ENCODE measurements at places on chromosomes 4 and X.

DNA sequence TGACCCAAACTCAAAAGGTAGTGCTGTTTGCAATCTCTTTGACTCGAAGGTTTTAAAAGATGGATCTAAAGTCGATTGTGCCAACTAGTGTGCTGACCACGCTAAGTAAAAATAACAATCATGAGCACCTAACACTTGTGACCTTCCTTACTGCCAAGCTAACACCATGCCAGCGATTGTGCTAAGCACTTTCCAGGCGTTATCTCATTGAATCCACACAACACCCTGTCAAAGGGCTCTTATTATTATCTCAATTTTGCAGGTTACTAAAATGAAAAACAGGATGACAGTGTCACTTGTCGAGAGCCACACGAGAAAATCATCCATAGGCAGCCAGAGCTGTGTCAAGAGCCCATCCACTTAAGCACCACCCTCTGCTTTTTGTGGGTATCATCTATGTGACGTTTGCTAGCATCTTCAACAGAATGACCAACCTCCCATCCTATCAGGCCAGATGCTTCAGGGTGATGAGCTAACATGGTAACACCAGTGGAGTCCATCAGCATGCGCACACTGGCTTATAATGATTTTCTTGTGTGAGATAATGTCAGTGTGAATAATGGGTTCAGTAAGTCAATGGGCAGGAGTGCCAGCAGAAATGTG is 893 bp upstream of the GAB3 start:
- H3K27ac ChIP-seq = no peak overlapping the region
- H3K4me1 ChIP-seq = peaks cover 7% of the 10 kb centered on the region
- no peaks in the 10 kb centered on the region for H3K36me3 ChIP-seq
- DNase-seq = no peak
- H3K4me3 ChIP-seq = peak overlapping the region; percentile 70
- no peaks in the 10 kb centered on the region for H3K27me3 ChIP-seq

DNA sequence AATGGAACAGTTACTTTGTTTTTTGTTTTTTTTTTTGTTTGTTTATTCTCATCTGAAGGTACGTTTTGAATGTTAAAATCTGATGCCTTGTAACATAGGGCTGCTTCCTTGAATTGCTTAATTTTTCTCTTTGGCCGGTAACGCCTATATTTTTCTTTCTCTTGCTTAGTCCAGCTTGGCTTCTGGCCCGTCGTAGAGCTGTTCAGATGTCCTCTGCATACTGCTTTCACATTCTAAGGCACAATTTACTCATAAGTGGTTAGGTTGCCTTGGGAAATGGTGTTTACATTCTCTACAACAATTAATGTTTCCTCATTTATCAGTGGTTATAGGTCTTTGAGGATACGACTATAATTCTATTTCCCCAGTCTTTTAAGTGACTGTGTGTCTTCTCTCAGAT is 7.9 kb downstream of the NONO start:
- DNase-seq = no peak
- peaks cover 8% of the 10 kb centered on the region for H3K4me1 ChIP-seq
- no peak overlapping the region for H3K4me3 ChIP-seq
- H3K36me3 ChIP-seq = peaks cover 30% of the 10 kb centered on the region
- H3K27ac ChIP-seq = peak overlapping the region; percentile 38

GRCh38 chrX:65745992-65746391 is 78.5 kb downstream of the MSN start:
- no peak for DNase-seq
- no peak overlapping the region for H3K4me3 ChIP-seq
- H3K27ac ChIP-seq = peak overlapping the region; percentile 28
- H3K36me3 ChIP-seq = peaks cover 36% of the 10 kb centered on the region

DNA sequence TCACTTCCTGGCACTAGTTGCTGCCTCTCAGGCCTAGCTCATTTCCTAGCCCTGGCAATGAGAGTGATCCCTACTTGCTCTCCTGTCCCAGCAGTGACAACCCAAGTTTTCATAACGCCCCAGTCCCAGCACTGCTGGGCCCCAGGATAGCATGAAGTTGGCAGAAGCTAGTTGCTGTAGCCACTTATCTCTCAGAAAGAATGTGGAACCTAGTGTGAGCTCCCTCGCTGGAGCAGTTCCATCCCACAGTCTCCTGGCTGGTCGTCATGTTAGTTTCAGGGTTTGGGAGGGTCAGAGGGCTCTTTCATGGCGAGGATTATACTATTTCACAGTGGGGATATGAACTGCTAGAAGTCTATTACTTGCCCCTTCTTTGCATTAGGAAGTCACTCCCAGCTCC is 5.1 kb downstream of the PF4 start:
- H3K27me3 ChIP-seq = peaks cover 8% of the 10 kb centered on the region
- no peaks in the 10 kb centered on the region for H3K4me1 ChIP-seq
- H3K27ac ChIP-seq = no peak overlapping the region
- DNase-seq = no peak
- no peaks in the 10 kb centered on the region for H3K36me3 ChIP-seq
- no peak overlapping the region for H3K4me3 ChIP-seq

DNA sequence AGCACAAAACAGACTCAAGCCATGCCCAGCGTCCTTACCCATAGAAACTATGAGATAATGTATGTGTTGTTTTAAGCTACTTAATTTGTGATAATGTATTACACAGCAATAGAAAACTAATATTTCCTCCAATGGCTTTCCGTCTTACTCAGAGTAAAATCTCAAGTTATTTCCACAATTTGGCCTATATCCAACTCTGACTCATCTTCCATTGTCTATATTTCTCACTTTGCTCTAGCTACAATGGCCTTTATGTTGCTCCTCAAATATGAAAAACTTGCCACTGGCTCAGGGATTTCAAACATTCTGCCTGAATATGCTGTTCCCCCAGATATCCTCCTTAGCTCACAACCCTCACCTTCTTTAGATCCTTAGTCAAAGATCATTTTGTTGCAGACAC is 31.6 kb downstream of the IQCM start:
- no peaks in the 10 kb centered on the region for H3K4me1 ChIP-seq
- H3K27me3 ChIP-seq = no peaks in the 10 kb centered on the region
- H3K27ac ChIP-seq = no peak overlapping the region
- no peak for DNase-seq
- H3K36me3 ChIP-seq = no peaks in the 10 kb centered on the region

- H3K4me1 ChIP-seq = no peaks in the 10 kb centered on the region
- H3K27me3 ChIP-seq = no peaks in the 10 kb centered on the region
- DNase-seq = no peak
- H3K36me3 ChIP-seq = no peaks in the 10 kb centered on the region
- H3K27ac ChIP-seq = no peak overlapping the region
Observed at GRCh38 chr4:134624365-134624764, 422.8 kb upstream of the PABPC4L start.

- no peak overlapping the region for H3K27ac ChIP-seq
- H3K36me3 ChIP-seq = no peaks in the 10 kb centered on the region
- peaks cover 11% of the 10 kb centered on the region for H3K4me1 ChIP-seq
- DNase-seq = peak; percentile 1
- no peak overlapping the region for H3K4me3 ChIP-seq
Observed at GRCh38 chr4:102007959-102008425, 217.5 kb downstream of the BANK1 start.

DNA sequence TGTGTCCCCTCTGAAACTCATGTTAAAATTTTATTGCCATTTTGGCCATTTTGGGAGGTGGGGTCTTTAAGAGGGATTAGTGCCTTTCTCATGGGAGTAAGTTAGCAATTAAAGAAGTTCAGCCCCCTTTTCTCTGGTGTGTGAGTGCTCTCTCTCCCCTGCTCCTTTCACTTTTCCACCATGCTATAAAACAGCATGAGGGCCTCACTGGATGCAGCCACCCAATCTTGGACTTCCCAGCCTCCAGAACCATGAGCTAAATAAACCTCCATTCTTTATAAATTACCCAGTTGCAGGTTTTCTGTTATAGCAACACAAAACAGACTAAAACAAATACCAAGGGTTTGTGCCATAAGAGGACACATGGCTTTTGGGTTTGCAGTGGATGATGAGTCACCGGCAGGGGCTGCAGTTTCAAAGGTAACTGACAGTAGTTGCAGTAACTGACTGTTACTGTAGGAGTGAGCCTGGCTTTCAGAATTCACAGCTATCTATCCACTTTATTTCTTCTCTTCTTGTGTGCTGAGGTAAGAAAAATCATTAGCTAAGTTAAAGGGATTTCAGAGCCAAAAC is 121.5 kb downstream of the PPEF1 start:
- H3K27ac ChIP-seq = no peak overlapping the region
- no peak for DNase-seq
- H3K4me1 ChIP-seq = peaks cover 2% of the 10 kb centered on the region
- H3K36me3 ChIP-seq = no peaks in the 10 kb centered on the region
- no peaks in the 10 kb centered on the region for H3K27me3 ChIP-seq

DNA sequence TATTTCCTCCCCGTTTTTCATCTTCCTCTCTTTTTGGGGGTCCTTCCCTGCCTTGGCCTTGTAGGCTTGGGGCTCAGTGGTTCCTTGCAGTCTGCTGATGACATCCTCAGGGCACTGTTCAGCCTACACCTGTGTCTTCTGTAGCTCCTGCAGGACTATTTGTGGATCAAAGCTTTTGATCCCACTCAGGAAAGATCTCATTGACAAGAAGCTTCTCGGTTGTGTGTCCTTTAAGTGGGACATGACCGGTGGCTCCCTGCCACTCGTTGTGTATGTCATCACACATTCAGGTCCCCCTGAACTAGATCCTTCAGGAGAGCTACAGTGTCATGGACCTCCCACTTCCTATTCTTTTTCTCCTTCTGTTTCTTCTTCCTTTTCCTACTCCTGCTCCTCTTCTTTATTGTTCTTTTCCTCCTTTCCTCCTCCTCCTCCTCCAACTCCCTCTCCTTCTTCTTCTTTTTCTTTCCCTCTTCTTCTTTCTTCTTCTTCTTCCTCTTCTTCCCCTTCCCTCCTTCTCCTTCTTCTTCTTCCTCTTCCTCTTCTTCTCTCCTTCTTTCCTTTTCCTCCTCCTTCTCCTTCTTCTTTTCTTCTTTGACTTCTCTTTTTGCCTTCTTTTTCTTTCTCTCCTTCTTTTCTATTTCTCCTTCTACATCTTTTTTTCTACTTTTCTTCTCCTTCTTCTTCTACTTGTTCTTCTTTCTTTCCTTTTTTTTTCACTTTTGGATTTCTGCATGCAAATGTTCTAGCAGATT is 67.8 kb downstream of the NBDY start:
- no peak overlapping the region for H3K4me3 ChIP-seq
- peak overlapping the region; percentile 87 for H3K27ac ChIP-seq
- H3K4me1 ChIP-seq = peaks cover 57% of the 10 kb centered on the region
- H3K36me3 ChIP-seq = peaks cover 22% of the 10 kb centered on the region
- H3K27me3 ChIP-seq = no peaks in the 10 kb centered on the region

DNA sequence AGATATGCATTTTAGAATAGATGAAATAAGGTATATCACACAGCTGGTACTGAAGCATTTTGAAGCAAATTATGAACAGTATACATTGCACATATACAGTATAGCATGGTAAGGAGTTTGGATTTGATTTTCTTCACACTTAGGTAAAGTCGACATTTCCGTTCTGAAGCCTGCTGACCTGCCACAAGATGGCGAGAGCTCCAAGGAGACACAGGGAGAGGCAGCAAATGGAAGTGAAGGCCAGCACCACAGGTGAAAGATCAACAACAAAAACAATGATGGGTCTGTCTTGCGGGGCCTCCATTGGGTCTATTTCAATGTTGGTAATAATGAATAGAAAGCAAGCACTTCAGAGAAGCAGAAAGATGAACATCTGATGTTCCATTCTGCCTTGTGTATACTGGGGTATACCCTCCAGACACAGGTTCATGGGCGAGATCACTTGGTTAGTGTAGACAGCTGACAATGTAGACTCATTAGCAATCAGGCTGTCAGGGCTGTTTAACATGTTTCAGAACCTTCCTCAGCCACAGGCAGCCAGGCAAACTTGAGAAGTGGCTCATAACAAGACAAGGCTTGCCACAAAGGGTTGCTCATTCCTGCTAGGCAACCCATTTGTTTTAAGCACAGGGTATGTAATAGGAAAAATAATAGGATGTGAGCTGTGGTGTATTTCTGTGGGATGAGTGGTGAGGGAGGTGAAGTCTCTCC is 21.4 kb upstream of the NOX1 start:
- no peaks in the 10 kb centered on the region for H3K36me3 ChIP-seq
- H3K27ac ChIP-seq = no peak overlapping the region
- H3K4me3 ChIP-seq = no peak overlapping the region
- no peaks in the 10 kb centered on the region for H3K27me3 ChIP-seq
- DNase-seq = peak; percentile 3

DNA sequence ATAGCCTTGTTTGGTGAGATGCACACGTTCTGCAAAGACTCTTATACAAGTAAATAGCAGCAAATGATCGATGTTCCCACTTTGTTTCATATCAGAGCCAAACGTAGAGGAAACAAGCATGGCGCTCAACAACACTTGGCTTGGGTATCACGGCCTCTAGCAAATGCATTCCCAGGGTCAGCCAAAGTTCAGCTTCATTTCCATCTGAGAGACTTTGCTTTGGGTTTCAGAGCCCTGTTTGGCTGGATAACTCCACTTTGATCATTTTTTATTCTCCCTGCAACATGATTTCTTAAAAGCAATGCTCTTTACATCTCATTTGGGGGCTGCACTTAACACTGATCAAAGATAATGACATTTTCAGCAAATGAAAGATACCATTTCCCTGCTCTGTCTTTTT is 199.2 kb upstream of the FAM9B start:
- H3K27ac ChIP-seq = no peak overlapping the region
- H3K36me3 ChIP-seq = no peaks in the 10 kb centered on the region
- H3K4me3 ChIP-seq = no peak overlapping the region
- no peak for DNase-seq

GRCh38 chr4:156751486-156751885 is 220.1 kb downstream of the PDGFC start:
- no peak for DNase-seq
- no peak overlapping the region for H3K4me3 ChIP-seq
- no peaks in the 10 kb centered on the region for H3K36me3 ChIP-seq
- H3K27me3 ChIP-seq = no peaks in the 10 kb centered on the region
- H3K4me1 ChIP-seq = no peaks in the 10 kb centered on the region

DNA sequence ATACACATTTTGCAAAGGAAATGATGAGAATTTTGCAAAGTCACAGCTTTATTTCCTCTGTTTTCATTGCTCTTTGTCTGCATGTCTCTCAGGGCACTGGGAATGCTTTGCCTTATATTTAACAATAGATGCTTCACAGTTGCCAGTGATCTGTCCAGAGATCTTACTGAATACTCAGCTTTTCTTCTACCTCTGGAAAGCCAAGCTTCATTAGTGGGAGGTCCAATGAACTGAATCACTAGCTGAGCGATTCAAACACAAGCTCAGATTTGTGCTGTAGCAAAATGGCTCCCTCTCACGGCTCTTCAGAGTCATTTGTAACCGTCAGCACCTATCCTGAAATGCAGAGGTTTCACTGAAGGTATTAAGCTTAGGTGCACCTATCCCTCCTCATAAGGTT is 138.9 kb downstream of the DCLK2 start:
- no peaks in the 10 kb centered on the region for H3K36me3 ChIP-seq
- no peaks in the 10 kb centered on the region for H3K4me1 ChIP-seq
- no peak overlapping the region for H3K27ac ChIP-seq
- H3K27me3 ChIP-seq = peaks cover 3% of the 10 kb centered on the region
- no peak for DNase-seq

DNA sequence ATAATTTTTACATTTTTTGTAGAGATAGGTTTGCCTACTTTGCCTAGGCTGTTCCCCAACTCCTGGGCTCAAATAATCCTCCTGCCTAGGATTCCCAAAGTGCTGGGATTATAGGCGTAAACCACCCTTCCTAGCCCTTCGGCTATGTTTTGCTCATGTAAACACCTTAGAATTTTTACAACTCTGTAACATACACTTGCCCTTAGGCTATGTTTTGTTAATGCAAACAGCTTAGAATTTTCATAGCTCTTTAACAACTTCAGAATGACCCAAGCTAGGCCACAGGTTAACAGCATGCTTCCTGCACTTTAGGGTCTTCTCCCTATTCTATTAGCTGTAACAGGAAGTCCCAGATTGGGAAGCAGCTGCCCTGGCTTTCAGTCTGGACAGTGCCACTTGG is 24.2 kb downstream of the KLHL15 start:
- no peak for DNase-seq
- no peak overlapping the region for H3K27ac ChIP-seq
- H3K36me3 ChIP-seq = peaks cover 7% of the 10 kb centered on the region
- no peaks in the 10 kb centered on the region for H3K27me3 ChIP-seq
- no peak overlapping the region for H3K4me3 ChIP-seq

Data from activated naive CD8-positive, alpha-beta T cell treated with anti-CD3 and anti-CD28 coated beads for 36 hours (primary cell).